ENCODE measurements at places on chromosomes 3 and 15.

- peak; percentile 81 for DNase-seq
Measured at GRCh38 chr3:127588806-127589577, 1.5 kb downstream of the TPRA1 start.

- DNase-seq = no peak
Measured at GRCh38 chr3:134903837-134904236, 108.8 kb downstream of the EPHB1 start.

DNA sequence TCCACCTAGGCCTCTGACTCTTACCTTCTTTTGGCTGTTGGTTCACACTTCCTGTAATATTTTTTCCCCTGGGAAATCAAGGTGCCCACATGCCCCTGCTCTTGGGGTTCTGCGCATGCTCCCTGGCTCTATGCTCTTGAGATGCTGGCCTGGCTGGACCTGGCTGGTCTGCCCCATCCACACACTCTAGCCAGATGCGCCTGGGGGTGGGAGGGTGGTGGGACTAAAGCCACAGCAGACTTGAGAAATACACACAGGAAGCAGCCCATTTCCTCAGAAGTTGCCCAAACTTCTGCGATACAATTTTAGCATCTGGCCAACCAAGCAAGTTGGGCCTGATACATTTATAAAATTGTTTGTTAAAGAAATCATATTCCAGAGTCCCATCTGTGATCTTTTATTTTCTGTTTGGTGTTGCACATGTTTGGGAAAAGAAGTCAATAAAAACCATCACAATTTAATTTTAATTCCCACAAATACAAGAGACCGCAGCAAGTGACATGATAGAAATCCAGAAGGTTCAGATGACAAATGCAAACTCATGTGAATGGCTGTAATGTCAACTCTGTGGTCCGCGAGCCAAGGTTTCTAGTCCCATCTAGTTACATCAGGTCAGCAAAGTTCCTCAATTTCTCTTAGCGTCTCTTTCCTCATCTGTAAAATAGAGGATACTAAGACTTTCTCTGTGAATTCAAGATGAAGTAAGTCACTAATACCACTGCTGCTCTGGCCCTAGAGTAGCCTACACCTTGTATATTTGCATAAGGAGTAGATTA lies 55.9 kb upstream of the MEF2A start:
- no peak for DNase-seq

GRCh38 chr3:189830401-189830800 lies 199.2 kb downstream of the TP63 start:
- DNase-seq = no peak

DNA sequence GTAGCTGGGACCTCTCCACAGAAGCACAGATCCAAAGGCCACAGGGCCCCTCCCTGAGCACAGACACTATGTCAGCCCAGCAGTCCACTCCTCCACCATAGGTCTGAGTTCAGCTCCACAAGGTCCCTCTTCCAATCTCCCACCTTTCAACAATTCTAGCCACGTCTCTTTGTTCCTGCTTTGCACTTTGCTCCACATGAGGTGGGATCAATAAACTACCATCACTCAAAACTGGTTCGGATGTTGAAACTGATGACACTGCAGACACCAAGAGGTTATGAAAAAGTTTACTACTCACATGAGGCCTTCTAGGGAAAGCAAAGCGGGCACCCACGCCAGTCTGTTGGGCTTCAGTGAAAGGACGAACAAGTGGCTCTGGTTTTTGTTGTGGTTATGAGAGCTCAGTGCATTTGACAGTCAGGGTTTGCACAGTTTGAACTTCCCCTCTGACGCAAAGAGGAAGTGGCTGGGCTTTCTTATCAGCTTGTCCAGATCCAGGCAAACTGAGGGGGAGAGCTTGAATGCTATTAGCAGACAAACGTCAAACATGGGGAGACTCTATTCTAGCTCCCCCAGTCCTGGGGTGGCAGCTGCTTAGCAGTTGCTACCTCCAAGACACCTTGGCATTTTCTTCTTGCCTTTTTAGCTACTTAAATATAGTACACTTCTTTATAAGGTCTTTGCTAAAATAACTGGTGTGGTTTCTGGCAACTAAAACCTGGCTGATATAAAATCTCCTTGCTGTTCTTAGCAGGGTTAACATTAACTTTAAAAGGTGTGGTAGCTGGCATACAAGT lies 37.8 kb downstream of the ZNF445 start:
- no peak for DNase-seq

GRCh38 chr15:89513284-89513683 lies 16.9 kb upstream of the RHCG start:
- DNase-seq = no peak

DNA sequence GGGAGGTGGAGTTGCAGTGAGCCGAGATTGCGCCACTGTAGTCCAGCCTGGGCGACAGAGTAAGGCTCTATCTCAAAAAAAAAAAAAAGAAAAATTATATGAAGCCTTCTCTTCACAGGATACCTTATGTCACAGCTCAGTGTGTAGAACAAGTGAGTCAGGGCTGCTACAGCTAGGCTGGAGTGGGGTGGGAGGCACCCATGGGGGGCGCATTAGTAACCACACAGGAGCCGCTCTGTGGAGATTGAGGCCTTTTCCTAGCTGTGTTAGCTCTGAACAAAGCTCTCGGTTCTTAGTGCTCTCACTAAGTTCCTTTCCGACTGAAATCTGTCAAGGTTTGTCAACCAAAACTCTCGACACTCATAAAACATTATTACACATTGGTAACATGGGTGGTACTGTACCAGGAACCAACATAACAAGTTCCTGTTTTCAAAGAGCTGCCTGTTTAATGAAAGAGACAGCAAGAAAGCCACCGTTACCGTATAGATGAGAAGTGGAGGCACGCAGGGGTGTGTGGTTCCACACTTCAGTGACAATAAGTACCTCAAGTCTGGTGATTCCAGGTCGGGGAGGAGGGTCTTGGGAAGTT lies 4.5 kb downstream of the LRRC31 start:
- DNase-seq = no peak

GRCh38 chr3:132038198-132038825 lies 3.5 kb upstream of the CPNE4 start:
- peak; percentile 49 for DNase-seq

- DNase-seq = peak; percentile 78
Measured at GRCh38 chr3:23668430-23668904, 137.3 kb upstream of the UBE2E1 start.
